ENCODE measurements at places on chromosomes 6 and 20.

DNA sequence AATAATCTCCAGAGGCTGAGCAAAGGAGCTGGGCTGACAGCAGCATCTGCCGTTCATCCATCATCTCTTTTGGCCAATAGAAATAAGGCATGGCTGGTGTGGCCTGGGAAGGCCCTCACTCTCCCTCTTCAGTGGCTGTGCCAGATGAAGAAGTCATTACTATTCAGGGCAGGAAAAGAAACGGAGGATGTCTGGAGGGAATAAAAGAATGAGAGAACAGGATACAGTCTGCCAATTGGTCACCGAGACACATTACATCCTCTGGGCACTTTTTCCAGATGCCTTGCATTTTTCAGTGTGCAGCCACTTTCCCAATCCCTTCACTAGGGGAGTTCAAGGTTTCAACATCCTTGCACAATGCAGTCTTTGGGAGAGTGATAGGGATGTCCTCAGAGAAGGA lies 32.2 kb upstream of the VGLL2 start:
- DNase-seq: no peak

GRCh38 chr6:52261229-52261628 lies 16.9 kb upstream of the IL17F start:
- no peak for DNase-seq

DNA sequence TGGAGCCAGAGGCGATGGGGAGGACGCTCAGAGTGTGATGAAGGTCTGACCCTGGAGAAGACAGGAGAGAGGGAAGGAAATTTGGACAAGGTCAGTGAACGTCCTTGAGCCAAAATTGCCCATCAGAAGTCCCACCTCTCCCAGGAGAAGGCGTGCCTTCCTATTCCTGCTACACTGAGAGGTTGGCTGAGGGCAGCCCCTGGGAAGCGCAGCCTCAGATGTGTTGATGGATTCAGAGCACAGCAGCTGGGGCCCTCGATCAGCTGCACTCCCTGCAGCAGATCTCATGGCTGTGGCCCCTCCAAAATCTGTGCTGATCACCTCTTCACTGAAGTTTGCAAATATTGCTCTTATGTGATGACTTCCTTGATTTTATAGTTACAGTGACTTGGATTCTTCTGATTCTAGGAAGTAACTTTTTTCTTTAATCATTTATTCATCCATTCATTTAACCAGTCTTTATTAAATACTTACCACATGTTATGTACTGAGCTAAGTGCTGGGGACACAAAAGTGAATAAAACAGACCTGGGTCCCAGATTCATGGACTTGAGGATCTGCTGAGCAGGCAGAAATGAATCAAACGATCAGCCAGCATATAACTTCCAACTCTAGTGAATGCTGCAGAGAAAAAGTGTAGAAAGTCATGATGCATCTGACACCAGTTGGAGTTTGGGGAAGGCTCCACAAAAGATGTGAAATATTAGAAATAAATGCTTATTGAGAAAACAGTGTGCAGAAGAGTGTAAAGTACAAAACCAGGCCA lies 69.6 kb upstream of the ARMC2 start:
- DNase-seq: no peak

DNA sequence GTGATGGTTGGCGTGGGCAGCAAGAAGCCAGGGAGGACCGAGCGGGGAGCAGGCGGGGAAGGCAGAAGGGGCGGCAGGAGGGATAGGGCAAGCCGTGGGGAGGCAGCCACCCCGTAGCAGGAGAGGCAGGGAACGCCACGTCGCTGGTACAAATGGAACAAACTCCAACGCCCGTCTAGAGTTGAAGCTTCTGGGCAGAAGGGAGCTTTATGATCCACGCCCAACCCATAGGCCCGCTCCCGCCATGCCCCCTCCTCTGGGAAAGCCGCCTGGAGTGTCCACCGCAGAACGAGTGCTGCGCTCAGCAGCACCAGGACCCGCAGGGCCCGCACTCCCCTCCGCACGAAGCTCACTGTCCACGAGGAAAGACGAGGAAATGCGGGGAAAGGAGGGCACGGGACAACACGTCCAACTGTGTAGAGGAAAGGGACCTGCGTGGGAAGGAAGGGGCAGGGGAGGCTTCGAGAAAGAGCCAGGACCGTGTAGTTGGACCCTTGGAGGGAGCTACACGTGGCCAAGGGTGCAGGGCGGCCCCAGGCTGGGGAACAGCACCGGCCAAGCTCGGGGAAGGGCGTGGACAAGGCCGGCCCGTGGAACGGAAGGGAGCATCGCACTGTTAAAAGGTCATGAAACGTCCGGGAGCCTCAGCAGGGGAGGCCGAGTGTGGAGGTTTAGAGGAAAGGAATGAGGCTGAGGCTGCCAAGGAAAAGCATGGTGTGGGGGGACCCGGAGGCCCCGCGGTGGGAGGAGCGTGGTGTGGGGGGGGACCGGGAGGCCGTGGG lies 204.0 kb downstream of the DLL1 start:
- peak; percentile 39 for DNase-seq

DNA sequence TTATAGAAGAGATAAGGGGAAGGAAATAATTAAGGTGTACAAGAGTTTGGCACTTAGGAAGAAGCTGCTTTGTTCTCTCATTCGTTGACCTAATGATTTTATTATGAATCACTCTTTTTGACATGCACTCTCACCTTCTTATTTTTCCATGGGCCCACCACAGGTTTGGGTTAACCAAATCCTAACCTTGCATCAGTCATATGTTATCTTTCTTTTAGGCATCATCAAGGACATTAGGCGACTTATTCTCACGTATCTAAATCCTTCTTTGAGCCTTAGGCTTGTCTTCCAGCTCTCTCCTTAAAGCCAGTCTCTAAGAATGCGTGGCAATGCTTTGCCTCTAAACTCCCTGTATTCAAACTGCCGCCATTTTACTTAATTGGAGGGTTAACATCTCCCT lies 58.3 kb downstream of the TNFRSF21 start:
- no peak for DNase-seq

GRCh38 chr20:17228624-17229061 lies 1.8 kb downstream of the PCSK2 start:
- DNase-seq: peak; percentile 72

DNA sequence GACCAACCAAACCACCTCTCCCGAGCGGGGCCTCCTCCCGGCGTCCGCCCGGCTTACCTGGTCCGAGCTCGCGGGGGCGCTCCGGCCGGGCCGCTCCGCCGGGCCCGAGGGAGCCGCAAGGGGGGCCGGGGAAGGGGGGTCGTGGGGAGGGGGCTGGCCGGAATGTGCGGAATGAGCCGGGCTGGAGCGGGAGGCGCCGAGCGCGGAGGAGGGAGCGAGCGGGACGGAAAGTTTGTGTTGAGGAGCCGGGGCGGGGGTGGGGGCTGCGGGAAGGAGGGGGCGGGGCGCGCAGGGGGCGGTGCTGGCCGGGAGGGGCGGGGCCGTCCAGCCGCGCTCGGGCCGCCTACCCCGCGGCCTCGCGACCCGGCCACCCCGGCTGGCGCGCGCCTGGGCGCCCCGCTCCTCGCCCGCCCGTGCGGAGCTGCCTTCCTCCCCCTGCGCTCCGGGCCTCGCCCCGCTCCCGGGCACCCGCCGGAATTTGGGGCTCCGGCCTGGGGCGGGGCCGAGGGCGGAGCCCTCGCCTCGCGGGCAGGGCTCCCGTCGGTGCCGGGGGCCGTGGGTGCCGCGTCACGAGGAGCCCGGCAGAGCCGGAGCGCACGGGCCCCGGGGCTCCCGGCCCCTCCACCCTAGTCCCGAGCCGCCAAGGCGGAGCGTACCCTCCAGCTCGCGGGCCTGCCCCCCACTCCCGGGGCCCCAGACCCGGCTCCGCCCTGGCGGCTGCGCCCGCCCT lies at the start of gene TEAD3:
TEAD3 (minus strand) TSS at position 239 of the 730 bp plus-strand sequence.
- DNase-seq: peak; percentile 93

GRCh38 chr20:22801528-22801927 lies 217.2 kb upstream of the FOXA2 start:
- no peak for DNase-seq

- DNase-seq: no peak
Observed at GRCh38 chr6:121998631-121999030, 400.8 kb upstream of the HSF2 start.

Data from ecto neural progenitor cell (in vitro differentiated cells).